Activated CD8-positive, alpha-beta memory T cell treated with anti-CD3 and anti-CD28 coated beads for 1 hour (primary cell): ENCODE measurements at places on chromosomes 3 and 15.
A peak's percentile ranks its signal among the peaks of the same experiment; 100 is the strongest.

DNA sequence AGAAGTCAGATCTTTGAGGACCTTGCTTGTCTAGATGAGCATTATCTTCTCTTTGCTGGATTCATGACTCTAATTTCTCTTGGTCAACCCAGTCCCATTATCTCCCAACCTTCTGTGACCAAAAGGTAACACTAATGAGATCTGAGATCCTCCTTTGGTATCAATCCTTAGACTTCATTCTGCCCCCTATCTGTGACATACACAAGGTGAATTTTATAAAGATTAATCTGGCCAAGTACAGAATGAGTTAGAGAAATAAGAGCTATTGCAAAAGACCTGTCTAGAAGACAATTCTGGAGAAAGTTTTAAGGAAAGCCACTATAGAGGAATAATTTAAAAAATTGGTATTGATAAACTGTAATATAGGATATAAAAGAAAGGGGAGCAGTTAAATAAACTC is 113.8 kb upstream of the KCNMB2 start:
- DNase-seq: no peak

- no peak for DNase-seq
Measured at GRCh38 chr15:71934446-71934845, 124.1 kb downstream of the NR2E3 start.

DNA sequence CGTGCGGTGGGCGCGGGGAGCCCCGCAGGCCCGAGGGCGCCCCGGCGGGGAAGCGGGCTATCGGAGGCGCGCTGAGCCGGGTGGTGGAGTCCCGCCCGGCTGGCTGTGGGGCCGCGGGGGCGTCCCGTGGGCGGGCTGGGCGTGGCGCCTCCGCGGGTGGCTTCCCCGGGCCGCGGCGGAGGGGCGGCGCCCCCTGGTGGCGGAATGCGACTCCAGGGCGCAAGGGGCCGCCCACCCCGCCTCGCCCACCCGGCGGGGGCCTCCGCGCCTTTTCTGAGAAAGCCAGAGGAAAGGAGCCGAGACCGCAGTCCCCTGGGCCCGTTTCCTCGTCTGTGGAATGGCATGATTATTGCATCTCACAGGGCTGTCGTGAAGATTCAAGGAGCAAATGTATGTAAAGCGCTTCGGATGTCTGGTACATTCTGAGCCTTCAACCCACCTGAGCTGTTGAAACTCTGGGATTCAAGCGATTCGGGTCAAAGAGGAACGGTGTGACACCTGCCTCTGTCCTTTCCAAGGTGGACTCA is 31.9 kb upstream of the RAB6B start:
- peak; percentile 78 for DNase-seq

GRCh38 chr15:82750831-82751180 is 41.1 kb upstream of the AP3B2 start:
- no peak for DNase-seq

DNA sequence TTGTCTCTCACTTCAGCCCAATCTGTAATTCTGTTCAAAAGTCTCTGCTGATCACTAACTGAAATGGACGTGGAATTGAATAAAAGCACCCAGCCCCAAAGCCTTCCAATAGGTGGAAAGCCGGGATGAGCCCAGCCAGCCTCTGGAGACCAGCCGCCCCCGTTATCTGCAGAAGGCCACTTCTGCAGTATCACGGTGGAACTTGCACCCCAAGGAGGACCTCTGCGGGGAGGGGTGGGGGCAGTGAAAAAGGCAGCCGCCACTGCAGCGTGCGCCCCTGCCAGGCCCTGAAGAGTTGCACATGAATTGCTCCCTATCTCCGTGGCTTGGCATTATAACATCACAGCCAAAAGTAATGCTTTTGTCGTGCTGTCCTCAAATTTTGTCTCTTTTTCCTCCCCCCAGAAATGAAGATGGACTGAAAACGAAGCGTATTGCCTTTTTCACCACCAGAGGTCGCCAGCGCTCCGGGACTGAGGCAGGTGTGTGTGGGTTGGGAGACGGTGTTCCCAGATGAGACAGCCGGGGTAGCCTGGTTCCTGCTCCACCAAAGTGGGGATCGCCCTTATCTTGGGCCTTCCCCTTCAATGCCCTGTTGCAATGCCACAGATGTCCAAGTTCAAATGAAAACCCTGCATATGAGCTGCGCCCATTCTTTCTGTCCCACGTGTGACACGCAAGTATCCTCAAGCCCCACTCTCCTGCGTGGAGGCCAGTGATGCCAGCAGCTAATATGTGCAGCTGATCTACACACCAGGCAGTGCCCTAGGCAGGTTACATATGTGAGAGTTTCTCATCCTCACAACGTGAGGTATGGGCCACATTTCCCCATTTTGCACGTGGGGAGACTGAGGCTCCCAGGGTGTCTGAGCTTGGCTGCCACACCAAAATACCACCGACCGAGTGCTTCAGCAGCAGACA is 96.0 kb downstream of the LRRK1 start:
- DNase-seq: peak; percentile 29

DNA sequence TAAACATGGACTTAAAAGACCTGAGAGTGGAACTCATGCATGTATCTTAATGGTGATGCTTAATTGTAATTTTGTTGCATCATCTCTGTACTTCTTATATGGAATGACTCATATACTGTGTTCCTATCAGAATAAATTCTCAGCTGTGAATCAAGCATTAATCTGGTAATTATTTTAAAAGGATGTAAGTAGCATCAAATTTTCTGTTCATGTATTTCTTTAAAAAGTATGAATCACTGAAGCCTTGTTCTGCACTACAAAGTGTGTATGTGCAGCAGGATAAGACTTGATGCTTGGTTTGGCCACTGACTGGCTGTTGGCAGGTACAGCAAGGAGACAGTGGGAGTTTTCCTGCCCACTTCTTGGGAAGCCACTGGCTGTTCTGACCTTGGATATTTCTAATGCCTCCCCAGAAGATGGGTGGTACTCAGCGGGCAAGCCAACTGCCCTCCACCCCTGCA is 123.9 kb downstream of the ANO10 start:
- DNase-seq: no peak

DNA sequence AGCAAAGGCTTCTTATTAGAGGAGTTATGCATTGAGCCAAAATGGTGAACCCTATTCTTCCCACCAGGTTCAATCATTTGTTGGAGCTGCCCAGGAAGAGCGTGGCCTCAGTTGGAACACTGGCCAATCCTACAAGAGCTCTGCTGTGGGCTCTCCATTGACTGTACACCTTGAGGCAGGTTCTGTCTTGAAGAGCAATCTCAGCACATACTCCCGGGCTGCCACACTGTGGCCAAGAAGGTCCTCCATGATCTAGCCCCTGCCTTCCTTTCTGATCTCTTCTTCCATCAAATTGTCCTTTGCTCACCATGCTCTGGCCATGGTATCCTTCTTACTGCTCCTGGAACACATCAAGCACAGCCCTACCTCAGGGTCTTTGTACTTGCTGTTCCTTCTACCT is 5.7 kb upstream of the SUMF1 start:
- DNase-seq: no peak

GRCh38 chr3:55362210-55362960 is 124.7 kb downstream of the WNT5A start:
- no peak for DNase-seq

DNA sequence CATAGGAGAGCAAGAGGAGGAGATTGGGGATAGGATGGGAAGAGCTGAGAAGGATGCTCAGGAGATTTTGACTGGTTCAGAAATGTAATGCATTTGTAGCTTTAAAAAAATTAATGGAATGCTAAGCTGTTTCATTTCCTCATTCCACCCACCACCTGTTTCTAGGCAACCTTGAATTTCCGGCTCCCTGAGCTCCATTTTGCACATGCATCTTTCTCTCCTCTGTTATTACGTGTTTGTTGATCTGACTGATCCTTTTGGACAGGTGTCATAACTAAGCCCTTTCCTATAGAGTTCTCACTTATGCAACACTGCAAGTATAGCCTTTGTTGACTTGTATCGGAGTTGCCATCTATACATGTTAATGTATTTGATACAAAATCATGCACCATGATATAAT is 4.3 kb downstream of the TMPRSS7 start:
- no peak for DNase-seq

GRCh38 chr3:197750858-197751737 is 1.4 kb downstream of the FYTTD1 start:
- no peak for DNase-seq

- no peak for DNase-seq
Measured at GRCh38 chr15:75776065-75776423, 63.4 kb upstream of the CSPG4 start.

DNA sequence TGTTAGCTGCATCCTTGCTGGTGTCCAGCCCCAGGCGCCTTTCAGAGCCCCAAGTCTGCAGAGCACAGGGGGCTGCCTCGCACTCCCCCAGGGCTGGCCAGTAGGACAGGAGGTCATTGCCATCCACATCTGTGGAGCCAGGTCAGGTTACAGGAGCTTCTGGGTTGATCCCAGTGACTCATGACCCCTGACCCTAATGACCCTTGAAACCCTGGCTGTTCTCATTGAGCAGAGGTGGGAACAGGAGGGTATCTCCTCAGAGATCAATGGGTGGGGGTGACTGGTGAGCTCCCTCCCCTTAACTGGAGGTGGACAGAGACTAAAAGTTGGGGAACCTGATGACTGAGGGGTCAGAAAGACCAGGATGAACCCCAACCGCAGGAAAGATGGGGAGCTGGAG is 6.1 kb upstream of the SLC26A6 start:
- no peak for DNase-seq

DNA sequence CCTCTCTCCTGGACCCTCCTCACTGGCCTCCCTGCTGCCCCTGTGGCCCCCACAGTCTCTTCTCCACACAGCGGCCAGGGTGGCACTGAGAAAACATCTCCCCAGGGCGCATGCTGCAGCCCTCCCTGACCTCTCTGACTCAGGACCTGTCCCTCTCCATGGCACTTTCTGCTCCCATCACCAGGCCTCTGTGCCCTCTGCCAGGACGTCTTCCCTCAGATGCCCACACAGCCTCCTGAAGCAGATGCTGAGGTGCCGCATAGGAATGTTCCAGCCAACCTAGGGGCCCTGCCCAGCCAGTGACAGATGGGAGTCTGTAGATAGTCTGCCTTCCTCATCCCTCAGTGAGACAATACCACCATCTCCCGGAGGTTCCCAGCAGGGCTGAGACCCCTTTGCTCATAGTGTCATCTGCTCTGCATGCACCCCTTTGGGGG is 8.7 kb downstream of the MYL3 start:
- DNase-seq: no peak

- DNase-seq: peak; percentile 32
Measured at GRCh38 chr3:45592830-45593707, 1.5 kb upstream of the LIMD1 start.

GRCh38 chr3:151794080-151794479 is 19.8 kb upstream of the AADAC start:
- DNase-seq: no peak

DNA sequence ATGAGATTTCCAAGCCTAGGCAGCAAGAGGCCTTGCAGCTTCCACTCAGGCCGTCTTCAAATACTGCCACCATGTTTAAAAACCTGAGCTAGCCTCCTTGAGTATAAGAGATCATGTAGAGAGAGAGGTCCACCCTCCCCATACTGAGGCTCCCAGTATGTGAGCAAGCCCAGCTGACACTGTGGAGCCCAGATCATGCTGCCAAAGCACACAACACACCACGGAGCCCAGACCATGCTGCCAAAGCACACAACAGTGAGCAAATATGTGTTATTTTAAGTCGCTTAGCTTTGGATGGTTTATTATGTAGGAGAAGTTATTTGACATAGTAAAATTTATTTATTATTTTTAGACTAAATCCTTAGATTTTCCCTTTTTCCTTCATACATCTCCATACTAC is 333.7 kb downstream of the CTNNB1 start:
- DNase-seq: no peak

GRCh38 chr3:128693696-128694095 is 32.3 kb upstream of the RAB7A start:
- DNase-seq: no peak

- no peak for DNase-seq
Measured at GRCh38 chr3:46049093-46049492, 21.8 kb upstream of the XCR1 start.

- DNase-seq: no peak
Measured at GRCh38 chr15:38061856-38062649, 127.6 kb downstream of the TMCO5A start.

DNA sequence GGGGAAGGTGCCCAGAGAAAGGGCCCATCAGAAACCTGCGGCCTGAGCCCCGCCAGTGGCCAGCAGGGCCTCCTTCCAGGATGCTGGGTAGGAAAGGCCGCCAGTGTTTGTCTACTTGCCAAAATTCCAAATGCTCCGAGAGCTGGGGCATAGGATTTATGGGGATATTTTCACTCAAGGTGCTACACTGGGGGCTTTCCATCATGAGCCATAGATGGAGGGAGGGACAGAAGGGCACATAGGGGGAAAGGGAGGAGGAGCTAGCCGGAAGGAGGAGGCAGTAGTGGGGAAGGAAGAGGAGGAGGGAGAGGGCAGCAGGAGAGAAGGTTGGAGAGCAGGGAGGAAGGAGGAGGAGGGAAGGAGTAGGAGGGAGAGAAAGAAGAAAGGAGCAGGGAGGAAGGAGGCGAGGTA is 494.7 kb upstream of the PROK2 start:
- DNase-seq: no peak
